Liver (tissue), 10 donors: ENCODE measurements at places on chromosomes 2 and 18. TPM values are rescaled to one million over a fixed set of nuclear protein-coding genes. Genes with fewer than 3 reads are reported as not detected.

DNA sequence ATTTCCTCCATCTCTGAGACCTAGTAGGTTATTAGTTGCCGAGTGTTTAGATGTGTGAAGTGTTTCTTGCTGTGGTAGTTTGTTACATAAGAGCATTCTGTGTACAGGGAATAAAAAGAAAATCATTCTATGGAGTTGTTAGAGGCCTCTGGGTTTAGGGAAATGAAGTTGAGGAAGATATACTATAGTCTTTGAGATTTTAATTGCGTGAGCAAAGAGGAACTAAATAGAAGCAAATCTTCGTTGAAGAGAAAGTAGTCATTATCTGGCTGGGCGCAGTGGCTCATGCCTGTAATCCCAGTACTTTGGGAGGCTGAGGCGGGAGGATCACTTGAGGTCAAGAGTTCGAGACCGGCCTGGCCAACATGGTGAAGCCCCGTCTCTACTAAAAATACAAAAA lies 19.0 kb downstream of the USP39 start:
- no peak for DNase-seq

GRCh38 chr2:68742626-68743415 lies 8.2 kb downstream of the ARHGAP25 start:
- no peak for DNase-seq

Gene PTPRN
- total RNA-seq: 2.2 TPM

Gene ASXL3
- 0.19 TPM for total RNA-seq

DNA sequence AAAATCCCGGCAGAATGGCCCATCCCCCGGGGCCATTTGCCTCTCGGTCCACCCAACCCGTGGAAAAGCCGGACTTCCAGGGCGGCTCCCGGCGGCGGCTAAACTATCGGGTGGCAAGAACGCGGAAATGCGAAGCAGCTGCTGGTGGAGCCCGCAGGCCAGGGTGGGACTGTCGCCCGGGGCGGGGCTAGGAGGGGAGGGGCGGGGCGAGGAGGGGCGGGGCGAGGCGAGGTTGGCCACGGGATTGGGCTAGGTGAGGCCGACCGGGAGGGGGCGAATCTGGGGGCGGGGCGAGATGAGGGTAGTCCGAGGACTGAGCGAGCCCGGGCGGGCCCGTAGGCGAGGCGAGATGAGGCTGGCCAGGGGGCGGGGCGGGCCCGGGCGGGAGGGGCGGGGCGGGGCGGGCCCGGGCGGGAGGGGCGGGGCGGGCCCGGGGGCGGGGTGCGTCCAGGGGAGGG lies 315 bp upstream of the SLC66A3 start:
- DNase-seq: peak; percentile 99

GRCh38 chr2:127811397-127812321 lies 688 bp upstream of the WDR33 start:
- no peak for DNase-seq

- no peak for DNase-seq
These were observed 345.8 kb upstream of the TFPI start for GRCh38 chr2:187900021-187900420.

Gene SCN9A
- total RNA-seq: 9.1 TPM

Gene ANKRD44
- 18.2 TPM for total RNA-seq

GRCh38 chr18:48296581-48296980 lies 112.6 kb downstream of the ZBTB7C start:
- DNase-seq: peak; percentile 24

- peak; percentile 73 for DNase-seq
These were observed 81.1 kb downstream of the RTP5 start for GRCh38 chr2:241950413-241951315.

GRCh38 chr2:75389271-75389670 lies 171.5 kb downstream of the EVA1A start:
- DNase-seq: no peak

DNA sequence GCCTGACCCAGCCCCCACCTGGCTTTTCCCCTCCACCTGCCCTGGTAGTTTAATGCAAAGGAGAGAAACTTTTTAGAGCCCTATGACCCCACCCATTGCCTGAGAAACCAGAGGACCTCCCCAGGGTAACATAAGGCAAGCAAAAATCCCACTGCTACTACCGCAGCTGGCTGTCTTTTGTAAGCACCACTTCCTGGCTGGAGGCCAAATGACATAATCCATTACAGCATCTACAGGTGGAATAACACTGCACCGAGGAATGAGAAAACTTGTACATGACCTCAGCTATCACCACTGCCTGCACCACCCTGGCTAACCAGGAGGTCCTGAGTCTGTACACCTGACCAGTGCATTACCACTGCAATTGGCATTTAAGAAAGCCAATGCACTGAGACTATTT lies 149.6 kb upstream of the GALNT5 start:
- DNase-seq: no peak

DNA sequence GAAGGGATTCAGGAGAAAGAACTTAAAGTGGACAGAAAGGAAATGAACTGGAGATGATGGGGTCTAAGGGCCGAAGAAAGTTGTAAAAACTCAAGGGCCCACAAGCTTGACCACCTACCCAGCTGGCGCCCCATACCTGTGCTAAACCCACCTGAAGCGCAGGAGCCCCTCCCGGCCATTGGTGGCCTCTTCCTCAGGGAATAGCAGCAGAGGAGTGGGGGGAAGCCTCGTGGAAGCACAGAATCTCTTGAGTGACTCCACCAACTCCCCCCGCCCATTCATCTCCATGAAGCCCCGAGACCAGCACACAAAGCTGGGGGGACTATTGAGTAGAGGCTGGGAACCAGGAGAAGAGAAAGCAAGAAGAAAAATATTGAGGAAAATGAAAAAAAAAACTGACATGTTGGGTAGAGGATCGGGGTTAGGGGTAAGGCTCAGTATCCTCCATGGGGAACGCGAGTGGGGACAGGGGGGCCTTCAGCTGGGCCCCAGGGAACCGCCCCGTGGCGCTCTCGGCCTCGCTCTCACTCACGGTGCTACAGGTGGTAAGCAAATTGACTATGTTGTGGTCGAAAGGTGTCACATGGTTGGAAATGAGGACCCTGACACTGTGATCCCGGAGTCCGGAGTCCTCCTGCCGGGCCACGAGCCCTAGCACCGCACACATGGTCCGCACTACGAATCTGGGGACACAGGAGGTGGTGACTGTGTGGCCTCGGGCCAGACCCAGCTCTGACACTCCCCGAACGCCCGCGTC lies 728 bp downstream of the AUP1 start:
- DNase-seq: no peak

GRCh38 chr18:59455728-59456276 lies 96.7 kb upstream of the LMAN1 start:
- no peak for DNase-seq

DNA sequence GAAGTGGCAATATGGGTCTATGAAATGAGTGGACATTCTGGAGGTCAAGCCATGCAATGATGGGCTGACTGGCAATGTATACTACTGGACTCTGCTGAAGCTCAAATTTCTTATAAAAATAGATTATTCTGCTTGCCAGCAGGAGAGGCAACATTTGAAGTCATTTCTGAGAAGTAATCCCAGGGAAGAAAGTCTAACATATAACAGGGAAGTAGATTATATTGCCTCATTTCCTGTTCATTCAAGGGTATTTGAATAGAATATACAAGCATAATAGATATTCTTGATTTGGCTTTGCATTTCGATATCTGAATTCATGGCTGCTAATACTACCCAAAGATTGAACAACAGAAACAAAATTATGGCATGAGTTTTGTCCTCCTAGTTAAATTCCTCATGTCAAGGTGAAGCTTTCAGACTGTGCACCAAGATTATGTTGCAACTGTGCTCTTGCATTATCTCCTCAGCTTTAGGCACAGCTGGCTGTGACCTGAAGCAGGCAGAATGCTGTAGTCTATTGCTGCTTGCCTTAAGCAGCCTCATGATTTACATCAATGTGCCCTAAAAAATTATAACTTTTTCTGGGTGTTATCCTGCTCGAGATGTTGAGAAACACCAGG lies 13.3 kb upstream of the TMX3 start:
- no peak for DNase-seq

Gene KCNS3
- 0.56 TPM for total RNA-seq

DNA sequence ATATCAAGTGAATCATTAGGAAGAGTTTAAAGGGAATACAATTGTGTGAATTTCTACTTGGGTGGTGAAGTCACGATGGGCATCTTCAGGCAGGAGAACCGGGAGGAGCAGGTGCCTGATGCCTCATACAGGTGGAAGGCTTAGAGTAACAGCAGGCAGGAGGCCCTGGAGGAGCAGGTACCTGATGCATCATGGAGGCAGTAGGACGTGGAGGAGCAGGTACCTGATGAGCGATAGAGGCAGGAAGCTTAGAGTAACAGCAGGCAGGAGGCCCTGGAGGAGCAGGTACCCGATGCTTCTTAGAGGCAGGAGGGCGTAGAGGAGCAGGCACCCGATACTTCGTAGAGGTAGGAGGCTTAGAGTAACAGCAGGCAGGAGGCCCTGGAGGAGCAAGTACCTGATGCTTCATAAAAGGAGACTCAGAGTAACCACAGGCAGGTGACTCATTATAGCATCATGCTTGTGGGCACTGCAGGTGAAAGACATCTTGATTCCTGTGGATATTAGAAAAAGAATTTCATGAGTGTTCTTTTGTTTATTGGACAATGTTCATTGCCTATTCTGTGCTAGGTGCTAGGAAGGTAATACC lies 133.9 kb downstream of the ATP9B start:
- DNase-seq: no peak

GRCh38 chr2:30729031-30729430 lies 78.2 kb downstream of the CAPN13 start:
- DNase-seq: no peak

Gene AP1S3
- 3.2 TPM for total RNA-seq

GRCh38 chr18:70558371-70558770 lies 269.5 kb downstream of the SOCS6 start:
- no peak for DNase-seq
